ENCODE measurements at places on chromosomes 6 and 20.

GRCh38 chr6:108608453-108609275 lies 47.9 kb downstream of the FOXO3 start:
- DNase-seq: no peak

- no peak for DNase-seq
Measured at GRCh38 chr6:113923526-113923925, 47.4 kb downstream of the HDAC2 start.

- peak; percentile 45 for DNase-seq
Measured at GRCh38 chr20:24777746-24778145, 171.3 kb upstream of the CST7 start.

DNA sequence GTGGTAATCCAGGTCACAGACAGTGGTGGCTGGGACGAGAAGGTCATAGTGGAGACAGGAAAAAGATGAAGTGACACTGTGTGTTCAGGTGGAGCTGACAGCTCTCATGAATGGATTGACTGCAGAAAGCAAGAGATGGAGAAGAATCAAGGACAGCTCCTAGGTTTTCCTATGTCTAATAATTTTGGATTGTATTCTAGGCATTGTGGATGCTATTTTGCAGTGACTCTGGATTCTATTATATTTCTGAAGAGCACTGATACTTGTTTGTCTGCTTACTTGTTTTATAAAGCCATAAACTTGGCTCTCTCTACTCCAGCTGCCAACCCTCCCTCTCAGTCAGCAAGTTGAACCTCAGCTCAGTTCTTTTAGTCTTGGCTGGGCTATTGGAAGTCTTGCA lies 58.7 kb downstream of the BANF2 start:
- no peak for DNase-seq

DNA sequence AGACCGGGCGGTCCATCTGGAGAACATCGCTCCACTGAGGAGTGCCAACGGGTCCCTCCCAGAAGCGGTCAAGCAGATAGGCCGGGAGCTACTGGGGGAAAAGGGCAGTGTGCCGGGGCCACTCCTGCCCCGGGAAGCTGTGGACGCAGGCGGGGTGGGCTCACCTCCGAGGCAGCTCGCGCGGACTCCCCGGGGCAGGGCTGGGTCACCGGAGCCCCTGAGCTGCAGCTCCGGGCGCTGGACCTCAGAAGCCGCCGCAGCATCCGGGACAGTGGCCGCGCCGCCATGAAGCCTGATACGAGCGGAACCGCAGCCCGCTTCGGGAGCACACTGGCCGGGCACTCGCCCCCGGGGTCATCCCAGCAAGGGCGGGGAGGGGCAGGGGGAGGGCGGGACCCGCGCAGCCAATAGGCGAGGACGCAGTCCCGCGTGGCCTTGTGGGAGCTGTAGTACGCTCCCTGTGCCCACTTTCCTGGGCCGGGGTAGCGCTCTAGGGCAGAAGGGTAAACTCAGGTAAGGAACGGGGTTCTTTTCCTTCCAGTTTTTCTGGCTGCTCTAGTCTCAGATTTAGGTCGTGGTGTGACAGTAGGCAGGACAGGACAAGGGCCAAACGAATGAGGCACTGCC lies at the start of gene MOCS1:
Gene MOCS1, minus strand, starts transcription at position 332 of the 627 bp plus-strand sequence. Its CDS starts 45 bp downstream, at position 287.
- peak; percentile 71 for DNase-seq

- no peak for DNase-seq
Measured at GRCh38 chr6:106380407-106380806, 19.9 kb downstream of the CRYBG1 start.

GRCh38 chr6:15248451-15249370 lies 2.8 kb downstream of the JARID2 start:
- peak; percentile 97 for DNase-seq

- DNase-seq: no peak
Measured at GRCh38 chr6:148441454-148441911, 98.8 kb downstream of the SASH1 start.

GRCh38 chr6:130693944-130694343 lies 133.3 kb upstream of the SMLR1 start:
- DNase-seq: no peak

DNA sequence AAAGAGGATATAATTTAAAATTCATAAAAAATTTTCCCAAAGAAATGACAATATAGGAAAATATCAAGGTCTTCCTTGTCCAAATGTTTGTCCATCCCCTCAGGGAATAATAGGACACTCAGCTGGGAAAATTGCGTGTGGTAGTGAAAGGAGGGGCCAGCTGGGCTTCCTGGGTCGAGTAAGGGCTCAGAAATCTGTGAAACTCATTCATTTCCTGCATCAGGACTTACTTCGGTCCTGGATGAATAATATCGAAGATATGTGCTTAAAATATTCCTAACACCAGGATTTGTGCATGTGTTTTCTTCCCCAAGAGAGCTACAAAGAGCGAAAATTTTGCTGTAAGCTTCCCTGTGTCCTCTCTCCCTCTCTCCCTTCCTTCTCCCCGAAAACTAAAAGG lies 118.2 kb upstream of the GJE1 start:
- no peak for DNase-seq

GRCh38 chr6:141956046-141956761 lies 176.5 kb upstream of the GJE1 start:
- no peak for DNase-seq

DNA sequence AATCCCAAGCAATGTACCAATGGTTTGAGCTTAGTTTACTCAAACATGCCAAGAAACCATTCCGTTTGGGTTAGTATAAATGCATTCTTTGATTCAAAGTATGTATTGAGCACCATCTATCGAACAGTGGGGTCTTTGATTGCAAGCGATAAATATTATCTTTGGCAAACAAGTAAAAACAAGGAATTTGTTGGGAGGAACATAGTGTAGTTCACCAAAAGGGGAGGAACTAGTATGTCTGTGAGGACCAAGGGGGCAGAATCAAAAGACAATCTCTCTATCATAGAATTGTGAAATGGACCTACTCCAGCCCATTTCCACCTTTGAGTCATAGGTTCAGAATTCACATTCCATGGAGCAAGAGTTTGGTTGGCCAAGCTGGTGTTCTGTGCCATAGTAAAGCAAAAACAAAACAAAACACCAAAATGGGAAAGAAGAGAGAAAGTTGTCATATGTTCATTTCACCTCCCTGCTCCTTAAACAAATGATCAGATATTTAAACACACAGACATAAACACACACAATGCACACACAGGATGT lies 266.0 kb downstream of the TSHZ2 start:
- no peak for DNase-seq

GRCh38 chr6:119179842-119180241 lies 101.4 kb upstream of the FAM184A start:
- no peak for DNase-seq

DNA sequence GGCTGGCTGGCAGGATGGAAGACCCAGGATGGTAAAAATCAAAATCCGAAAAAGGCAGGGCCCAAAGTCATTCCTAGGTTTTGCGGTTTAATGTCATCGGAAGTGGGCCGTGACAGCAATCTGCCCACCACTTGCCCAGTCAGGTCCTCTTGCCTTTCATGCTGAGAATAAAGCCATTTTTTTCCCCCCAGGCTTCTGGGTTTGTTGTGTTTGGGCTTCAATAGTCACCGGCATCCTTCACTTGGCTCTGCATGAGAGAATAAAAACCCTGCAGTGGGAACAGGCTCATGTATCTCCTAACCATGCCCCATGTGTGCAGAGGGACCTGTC lies 56.1 kb downstream of the MEP1A start:
- no peak for DNase-seq

DNA sequence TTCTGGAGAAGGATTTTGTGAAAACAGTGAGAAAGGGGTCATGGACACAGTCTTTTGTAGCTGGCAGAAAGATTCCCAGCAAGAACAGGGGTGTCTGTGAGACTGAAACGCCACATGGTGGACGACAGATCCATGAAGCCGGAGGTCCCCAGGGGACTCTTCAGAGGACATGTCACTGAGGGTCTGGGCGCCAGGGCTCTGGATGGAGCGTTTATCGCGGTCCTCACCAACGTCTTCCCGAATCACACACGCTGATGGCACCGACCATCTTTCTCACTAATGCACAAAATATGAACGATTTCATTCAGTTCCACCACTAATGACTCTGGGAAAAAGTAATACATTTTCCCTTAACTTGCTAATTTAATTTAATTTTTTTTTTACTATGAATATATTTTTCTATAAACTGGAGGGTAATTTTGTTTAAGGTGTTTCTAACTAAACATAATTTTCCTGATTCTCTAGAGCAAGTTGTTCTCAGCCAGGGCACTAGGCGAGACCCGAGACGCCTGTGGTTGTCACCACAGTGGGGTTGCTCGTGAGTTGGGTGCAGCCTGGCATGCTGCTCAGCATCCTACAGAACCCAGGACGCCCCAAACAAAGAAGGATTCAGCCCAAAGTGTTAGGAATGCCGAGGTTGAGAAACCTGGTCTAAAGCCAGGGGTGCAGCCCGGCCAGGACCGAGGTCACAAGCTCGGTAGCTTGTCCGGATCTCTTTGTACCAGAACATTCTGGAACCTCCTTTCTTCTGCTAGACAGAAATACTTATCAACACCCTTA lies 306.2 kb downstream of the TAF4 start:
- DNase-seq: no peak

GRCh38 chr6:85403331-85404015 lies 46.4 kb upstream of the NT5E start:
- no peak for DNase-seq

DNA sequence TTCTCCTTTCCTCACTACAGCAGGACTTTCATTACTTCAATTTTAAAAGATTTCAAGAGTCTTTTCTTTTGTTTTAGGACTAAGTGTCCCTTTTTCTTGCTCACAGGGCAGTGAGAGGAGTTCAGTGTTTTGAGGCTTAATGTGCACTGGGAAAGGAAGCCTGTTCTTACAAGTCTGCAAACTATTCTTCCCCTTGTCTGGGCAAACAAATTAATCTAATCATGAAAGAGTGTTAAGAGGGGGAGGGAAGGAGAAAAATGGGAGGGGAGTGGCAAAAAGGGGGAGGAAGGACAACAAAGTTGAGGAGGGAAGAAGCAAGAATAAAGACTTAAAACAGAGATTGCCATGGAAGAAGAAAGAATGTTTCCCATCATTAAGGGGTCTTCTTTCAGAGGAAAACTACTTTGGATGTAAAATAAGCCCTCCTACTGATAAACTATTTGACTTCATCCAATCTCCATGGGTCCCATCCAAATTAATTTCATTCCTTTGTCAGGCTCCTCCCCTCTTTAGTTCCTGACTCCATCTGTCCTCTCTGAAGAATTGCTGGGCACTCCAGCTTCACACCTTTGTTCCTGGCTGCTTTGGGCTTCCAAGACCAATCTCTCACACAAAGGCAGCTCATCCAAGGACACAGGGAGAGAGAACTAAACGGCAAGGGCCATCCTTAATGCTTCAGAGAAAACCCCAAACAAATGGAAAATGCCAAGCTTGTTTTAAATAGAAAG lies 244.5 kb downstream of the TPBG start:
- DNase-seq: no peak

- DNase-seq: no peak
Measured at GRCh38 chr6:2688401-2689064, 62.2 kb downstream of the MYLK4 start.

GRCh38 chr6:29107758-29108157 lies at the start of gene OR2J3:
Gene OR2J3 (plus strand): TSS chr6:29108058. CDS start chr6:29111891, 3,833 bp downstream.
- no peak for DNase-seq

DNA sequence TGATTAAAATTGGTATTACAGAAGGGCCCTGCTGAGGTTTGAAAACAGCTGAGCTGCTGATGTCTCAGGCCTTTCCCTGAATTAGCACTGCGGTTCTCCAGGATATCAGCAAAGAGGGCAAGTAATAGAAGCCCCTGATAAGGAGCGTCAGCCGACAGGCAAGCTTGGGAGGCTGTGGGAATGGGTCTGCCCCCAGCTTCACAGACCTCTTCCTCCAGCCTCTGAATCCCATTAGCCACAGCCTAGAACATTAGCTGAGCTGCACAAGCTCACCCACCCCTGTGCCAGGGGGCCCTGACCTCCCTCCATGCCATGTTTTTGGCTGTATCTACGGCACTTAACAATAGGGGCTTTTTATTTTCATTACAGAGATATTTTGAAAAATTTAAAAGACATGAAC lies 59.9 kb downstream of the VAPB start:
- no peak for DNase-seq

- DNase-seq: no peak
Measured at GRCh38 chr6:169490246-169490641, 211.6 kb downstream of the WDR27 start.

- no peak for DNase-seq
Measured at GRCh38 chr20:25601659-25602058, 16.3 kb upstream of the NINL start.

DNA sequence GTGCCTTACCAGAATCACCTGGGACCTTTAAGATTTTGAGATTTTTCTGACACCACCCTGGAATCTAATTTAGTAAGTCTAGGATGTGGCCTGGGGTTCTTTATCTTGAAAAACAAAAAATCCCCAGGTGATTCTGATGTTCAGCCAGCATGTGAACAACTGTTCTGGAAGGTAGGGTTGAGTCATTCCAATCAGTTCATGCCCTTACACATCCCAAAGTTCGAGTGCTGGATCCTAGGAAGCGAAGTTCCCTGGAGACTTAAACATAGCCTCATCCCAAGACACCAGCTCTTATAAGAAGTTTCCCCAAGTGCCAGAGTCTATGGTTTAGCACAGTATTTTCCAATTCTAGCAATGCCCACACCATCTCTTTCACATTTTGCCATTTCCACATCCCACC lies 6.3 kb upstream of the TSHZ2 start:
- no peak for DNase-seq

DNA sequence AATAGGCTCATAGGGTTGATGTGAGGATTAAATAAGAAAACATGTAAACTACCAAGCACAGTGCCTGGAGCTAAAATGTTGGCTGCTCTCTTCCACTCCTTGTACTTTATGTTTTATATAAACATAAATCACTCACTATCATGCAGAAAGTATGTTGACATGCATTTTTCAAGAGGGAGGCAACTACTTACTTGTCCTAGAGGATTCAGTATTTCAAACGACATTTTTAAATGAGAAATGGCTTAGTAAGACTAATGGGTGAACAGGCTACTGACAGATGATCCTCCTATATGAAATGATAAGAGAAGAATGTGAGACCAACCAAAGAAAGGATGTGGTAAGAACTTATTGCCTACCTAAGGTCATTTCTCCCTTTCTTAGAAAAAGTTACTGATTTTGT lies 21.0 kb downstream of the LATS1 start:
- DNase-seq: no peak

DNA sequence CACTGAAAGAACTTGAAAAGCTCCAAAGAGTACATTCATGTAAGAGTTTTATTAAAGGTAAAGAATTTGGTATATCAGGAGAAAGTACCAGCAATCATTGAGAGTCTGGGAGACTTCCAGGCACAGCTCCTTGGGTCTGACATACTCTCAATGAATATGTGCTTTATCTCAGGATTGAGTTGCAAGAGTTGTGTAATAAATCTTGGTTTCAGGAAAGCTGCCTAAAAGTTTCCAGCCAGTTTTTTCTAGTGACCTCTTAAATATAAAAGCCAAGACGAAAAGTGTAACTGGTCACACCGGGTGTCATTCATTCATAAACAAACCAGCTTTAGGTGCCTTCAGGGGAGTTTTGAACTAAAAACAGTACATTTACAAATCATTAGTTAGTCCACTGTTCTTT lies 21.6 kb upstream of the GJA1 start:
- DNase-seq: no peak

GRCh38 chr6:43143235-43144128 lies 27.6 kb upstream of the SRF start:
- peak; percentile 38 for DNase-seq

DNA sequence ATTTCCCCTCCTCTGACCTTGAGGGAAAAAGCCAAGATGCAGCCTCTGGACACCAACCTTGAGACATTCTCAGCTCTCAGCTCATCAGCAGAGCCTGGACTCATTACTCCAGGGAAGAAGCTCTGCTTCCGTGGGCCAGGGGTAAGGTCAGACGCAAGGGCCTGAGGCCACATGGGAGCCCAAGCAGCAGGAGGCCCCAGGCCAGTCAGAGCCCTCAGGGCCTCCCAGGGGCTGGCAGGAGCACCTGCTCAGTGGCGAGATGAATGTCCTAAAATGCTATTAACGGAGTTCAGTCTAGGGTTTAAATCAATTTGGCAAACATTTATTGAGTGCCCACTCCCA lies 208.6 kb downstream of the ERMARD start:
- no peak for DNase-seq

All from NCI-H2171 (cell line).